ENCODE measurements at places on chromosomes 1 and 21.

DNA sequence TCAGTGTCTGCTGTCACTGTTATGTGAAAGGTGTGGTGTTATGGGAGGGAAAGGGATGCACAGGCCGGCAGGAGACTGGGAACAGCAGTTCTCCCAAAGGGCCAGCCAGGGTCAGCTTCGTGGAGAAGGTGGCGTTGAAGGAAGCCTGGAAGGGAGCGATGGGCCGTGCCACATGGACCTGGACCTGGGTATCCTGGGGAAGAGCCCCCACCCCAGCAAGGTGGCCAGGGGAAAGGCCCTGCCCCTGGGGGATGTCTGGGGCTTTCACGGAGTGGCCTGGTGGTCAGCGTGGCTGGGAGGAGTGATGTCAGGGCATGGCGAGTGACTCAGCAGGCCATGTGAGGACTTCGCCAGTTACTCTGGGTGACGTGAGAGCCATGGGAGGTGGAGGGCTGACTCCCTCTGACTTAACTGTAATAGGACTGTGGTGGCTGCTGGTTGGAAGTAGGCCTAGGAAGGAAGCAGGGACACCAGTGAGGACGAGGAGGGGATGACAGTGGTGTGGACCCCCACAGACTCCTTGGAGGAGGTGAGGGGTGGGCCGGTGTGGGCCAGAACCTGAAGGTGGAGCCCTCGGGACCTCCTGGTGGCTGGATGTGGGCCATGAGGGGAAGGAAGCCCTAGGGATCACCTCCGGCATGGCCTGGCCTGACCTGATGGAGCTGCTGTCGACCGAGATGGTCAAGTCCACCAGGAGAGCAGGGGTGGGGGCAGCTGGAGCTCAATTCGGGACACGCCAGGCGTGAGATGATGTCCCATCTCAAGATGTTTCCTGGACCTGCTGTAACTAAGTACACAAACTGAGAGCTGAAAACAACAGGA lies 54.5 kb downstream of the BACE2 start:
- DNase-seq = no peak

GRCh38 chr1:119453021-119453420 lies 38.1 kb downstream of the HSD3B2 start:
- no peak for DNase-seq

DNA sequence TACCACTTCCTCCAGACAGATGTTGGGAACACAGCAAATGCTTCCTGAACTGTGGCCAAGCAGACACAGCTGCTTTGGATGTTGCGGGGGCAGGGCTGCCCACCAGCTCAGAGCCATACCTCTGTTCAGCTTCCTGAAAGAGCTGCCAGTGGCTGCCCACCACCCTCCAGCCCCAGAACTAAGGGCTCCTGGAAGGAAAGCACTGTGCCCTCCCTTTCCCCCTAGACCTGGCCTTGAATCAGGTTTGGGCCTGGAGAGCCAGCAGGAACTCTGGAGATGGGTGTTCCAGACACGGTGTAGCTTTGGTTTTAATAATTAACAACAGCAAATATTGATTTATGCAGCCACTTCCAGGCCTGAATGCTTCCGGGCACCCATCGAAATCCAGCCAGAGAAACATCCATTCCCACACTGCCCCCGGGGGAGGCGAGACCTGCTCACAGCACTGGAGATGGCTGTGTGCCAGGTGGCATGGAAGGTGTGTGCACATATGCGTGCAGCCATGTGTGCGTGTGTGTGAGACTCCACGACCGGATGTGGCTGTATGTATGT lies 45.7 kb downstream of the RAP1GAP start:
- DNase-seq = peak; percentile 93

DNA sequence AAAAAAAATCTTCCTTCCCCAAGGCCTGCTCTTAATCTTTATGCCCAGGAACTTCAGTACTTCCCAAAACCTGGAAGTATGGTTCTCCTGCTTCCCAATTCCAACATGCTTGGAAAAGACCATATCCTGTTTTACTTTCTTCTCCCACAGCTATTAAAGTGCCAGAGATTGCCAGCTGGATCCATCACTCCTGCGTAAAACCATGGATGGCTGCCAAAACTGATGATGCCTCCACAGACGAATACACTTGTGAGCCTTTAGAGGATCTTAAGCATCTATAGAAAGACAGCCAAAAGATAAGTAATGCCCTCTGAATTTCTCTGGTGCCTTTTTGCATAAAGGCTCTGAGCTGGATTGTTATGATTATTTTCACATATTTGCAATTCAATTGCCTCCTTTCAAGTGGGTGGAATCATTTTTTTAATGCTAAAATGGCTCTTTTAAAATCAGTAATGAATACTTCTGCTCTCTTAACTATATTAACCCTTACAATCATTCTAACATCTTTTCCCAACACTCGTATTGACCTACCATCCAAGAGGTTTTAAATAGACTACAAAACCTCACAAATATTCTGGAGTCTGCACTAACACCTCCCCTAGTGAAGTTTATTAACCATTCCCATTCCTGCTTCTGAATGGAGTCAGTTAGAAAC lies 1807.8 kb downstream of the BRINP3 start:
- peak; percentile 81 for DNase-seq

All from NCI-H69 (cell line).